ENCODE measurements at places on chromosomes 5 and 9.

GRCh38 chr5:55681301-55681700 is 30.8 kb downstream of the SLC38A9 start:
- DNase-seq = no peak

GRCh38 chr5:174414315-174414710 is 310.1 kb upstream of the MSX2 start:
- DNase-seq = no peak

DNA sequence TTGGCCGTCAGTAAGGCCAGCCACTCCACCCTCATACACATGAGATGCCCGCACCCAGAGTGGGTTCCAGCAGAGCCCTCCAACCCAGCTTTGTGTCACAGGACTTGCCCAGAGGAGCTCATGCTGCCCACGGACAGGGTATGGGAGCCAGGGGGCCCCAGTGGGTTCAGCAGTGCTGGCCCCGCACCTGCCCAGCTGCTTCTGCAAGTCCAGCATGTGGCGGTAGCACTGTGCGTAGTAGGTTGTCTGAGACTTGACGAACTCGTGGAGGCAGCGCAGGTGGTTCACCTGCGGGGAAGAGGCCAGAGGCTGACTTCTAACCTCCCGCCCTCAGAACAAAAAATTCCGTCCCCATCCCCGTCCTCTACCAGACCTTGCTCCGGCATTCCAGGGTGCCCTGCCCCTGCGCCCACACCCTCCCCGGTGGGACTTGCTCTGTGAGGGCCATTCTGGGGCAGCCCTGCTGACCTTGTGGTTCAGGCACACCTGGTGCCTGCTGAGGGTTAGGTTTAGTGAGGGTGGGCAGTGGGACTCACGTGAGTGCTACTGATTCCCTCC is 18.5 kb downstream of the SH3GLB2 start:
- DNase-seq = no peak

DNA sequence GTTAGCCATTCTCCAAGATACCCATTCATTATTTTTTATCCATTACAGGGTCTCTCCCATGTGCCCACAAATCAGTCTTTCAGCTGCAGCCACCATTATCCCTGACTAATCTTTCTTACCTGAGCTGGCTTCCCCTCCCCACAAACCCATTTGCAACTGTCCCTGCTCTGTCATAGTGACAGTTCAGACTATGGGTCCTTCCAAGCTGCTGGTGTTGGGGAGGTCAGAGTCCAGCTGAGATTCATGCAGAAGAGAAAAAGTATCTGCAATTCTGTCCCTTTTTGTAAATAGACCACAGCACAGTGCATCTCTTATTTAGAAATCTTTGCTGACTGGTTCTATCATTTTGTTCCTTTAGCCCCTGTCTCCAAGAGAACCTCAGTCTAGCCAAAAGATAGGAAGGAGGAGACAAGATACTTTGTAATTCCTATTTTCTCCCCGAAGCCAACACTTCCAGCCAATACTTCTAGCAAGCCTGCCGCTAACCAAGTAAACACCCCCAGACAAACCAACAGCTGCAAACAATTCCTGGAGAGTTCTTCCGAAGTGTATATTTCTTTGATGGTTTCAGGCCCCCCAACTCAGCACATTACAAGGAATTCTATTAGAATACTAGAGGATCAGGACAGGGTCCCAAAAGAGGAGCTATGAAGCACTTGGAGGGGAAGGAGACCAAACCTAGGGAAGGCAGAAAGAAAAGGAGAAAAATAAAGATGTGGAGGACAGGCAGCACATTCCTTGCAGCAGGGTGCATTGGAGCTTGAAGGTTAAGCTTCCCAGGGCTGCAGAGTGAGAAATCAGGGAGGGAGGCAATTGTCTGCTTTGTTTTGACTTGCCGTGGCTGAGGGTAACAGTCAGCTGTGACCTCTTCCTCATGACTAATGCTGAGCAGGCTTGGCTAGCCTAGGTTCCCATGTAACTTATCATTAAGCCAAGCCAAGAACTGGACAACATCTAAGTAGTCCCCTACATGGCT is 148.5 kb downstream of the SGCD start:
- DNase-seq = no peak

- DNase-seq = no peak
These were observed 3.7 kb downstream of the ADGRV1 start for GRCh38 chr5:90562341-90562740.
